ENCODE measurements at places on chromosomes 2 and 18.

DNA sequence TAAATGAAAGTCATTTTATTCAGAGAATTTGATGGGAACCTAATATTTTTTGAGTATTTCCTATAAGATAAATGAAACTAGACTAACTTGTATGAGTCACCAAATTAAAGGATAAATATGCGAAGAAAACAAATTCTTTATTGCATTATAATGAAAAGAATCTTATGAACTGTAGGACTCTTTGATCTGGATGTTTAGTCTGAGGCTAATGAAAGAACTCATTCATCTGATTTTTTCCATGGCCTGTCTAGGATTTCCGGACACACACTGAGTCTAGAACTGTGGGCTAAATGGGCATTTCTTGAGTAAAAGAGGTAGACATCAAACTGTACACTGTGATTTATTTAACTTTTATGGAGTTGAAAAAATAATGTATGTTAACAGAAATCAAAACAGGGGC is 43.0 kb downstream of the ZNF519 start:
- no peak for DNase-seq

DNA sequence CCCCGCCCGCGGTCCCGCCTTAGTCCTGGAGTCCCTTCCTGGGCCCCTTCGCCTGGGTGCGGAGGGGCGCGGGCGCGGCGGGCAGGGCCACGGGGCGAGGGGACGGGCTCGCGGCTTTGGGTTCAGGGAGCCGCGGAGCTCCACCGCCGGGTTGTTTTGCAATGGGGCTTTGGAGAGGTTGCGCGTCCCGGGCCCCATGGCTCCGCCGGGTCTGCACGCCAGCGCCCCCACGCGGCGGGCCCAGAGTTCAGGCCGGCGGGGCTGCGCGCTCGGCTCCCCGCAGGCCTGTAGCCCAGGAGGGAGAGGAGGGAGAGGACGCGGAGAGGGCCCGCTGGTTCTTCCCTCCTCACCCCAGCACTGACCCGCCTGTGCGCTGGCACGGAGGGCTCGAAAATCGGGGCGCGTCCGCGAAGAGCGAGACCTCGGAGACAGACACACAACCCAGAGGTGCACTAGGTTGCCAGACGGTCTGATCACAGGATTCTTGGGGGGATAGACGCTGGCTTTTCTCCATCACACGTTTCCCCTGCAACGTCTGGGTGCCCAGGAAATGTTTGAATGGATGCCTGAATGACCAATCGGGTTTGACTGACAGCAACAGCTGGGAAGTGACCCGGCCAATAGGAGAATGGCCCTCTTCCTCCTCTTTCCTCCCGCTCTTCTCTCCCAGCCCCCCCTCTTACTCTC is 4.9 kb upstream of the SIX2 start:
- DNase-seq, result no peak

GRCh38 chr2:88448248-88448647 is 4.2 kb downstream of the FOXI3 start:
- DNase-seq, result no peak

DNA sequence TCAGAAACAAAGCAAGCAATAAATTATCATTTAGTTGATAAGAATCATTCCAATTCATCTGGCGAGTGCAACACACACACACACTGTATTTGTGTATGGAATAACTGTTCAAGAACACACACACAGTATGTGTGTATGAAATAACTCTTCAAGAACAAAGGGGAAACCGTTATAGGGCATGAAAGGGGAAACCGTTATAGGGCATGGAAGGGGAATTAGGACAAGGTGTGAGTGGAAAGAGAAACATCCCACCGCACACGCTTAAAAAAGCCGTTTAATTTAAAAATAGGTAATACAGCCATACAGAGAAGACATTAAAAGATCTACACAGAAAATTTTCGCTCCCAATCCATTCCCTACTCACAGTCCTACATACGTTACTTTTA is 607 bp upstream of the TSN start:
- no peak for DNase-seq

- DNase-seq, result no peak
These were observed 208.4 kb downstream of the SETBP1 start for GRCh38 chr18:44889111-44889510.

DNA sequence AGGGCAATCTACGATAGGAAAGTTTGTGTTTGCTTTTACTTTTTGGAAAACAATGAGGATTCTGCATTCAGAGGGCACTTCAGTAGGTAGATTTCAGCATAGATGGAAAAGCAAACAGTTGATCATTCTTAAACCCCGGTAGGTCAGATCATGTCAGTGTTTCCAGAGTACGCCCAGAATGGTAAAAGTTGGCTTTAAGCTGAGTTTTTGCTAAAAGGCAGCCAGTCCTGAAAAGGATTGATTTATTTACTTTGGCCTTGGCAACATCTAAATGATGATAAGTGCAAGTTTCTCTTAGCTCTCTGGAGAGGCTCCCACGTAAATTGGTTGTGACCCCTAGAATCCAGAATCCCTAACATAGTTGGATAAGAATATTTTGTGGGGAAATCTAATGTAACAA is 168.0 kb downstream of the DIS3L2 start:
- DNase-seq, result no peak

All from GF-D8 (cell line).